Adrenal gland (tissue), 19 donors: ENCODE measurements at places on chromosomes 7 and 10. TPM values are rescaled to one million over a fixed set of nuclear protein-coding genes. Genes with fewer than 3 reads are reported as not detected.

Gene TAS2R4
- total RNA-seq = 0.53 TPM

GRCh38 chr10:132206806-132207535 lies 20.2 kb downstream of the DPYSL4 start:
- no peak for DNase-seq

Gene BHLHA15
- 3.6 TPM for total RNA-seq

DNA sequence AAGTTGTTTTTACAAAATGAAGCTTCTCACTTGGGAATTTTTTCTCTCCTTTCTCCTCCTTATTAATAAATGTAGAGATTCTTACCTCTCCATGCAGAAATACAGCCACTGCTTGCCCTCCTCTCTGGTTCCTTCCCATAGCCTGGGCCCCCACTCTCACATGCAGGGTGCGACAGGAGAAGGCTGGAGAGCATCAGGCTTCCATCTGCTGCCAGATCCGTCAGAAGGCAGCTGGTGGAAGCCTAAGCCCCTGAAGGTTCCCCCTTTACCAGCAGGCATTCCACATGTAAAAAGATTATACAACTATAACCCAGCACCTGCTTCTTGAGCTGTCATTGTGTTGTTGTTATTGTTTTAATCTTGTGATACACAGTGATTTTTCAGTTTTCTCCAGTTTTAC lies 314.2 kb downstream of the LHFPL3 start:
- DNase-seq = no peak

Gene NPSR1
- not detected for total RNA-seq

DNA sequence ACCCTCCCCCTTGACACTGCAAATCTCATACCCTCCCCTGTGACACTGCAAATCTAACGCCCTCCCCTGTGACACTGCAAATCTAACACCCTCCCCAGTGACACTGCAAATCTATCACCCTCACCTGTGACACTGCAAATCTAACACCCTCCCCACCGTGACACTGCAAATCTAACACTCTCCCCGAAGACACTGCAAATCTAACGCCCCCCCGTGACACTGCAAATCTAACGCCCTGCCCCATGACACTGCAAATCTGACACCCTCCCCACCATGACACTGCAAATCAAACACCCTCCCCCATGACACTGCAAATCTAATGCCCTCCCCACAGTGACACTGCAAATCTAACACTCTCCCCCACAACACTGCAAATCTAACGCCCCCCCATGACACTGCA lies 603.7 kb downstream of the DNAJB6 start:
- DNase-seq = no peak

- DNase-seq = no peak
These were observed 15.9 kb downstream of the NOS3 start for GRCh38 chr7:151006590-151007300.

GRCh38 chr10:65377687-65378086 lies 1548.1 kb upstream of the LRRTM3 start:
- DNase-seq = no peak

Gene GPR37
- total RNA-seq = not detected

DNA sequence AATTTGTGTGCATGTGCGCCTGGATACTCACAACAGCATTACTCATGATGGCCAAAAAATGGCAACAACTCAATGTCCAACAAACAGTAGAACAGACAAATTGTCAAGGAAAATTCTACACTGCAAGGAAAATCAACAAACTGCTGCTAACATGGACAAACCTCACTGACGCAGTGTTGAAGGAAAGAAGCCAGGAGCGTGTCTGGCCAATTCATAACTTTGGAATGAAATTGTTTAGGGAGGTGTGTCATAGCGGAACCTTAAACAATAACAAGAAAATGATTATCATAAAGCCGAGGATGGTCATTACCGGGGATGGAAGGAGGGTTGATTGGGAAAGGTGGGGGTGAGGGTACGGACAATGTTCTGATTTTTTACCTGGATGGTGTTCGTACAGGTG lies 29.1 kb downstream of the ALOX5 start:
- no peak for DNase-seq

GRCh38 chr10:78283069-78283682 lies 249.5 kb downstream of the RPS24 start:
- no peak for DNase-seq

DNA sequence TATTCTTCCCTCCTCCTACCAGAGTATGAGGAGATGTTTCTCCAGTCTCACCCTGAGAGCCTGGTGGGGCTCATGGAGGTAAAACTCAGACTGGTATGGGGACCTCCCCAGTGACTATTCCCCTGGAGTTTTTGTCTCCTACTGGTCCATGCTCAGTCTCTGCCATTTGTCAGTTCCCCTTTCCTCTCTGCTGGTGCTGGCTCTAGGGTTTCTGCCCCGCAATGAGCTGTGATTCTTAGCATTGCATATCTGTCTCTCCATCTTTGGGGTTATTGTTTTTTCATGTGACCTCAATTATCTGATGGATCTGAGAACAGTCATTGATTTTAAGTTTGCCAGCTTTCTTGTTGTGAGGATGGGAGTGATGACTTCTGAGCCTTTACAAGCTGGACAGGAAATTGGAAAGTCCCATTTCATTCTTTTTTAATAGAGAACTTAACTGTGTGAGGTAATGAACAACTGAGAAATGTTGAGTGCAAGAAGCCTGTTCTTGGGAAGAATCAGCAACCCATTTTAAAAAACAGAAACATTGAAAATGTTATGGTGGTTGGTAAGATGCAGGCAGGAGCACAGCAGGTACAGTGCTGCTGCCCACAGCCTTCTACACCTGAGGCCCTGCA lies 26.9 kb downstream of the NACAD start:
- DNase-seq = no peak

DNA sequence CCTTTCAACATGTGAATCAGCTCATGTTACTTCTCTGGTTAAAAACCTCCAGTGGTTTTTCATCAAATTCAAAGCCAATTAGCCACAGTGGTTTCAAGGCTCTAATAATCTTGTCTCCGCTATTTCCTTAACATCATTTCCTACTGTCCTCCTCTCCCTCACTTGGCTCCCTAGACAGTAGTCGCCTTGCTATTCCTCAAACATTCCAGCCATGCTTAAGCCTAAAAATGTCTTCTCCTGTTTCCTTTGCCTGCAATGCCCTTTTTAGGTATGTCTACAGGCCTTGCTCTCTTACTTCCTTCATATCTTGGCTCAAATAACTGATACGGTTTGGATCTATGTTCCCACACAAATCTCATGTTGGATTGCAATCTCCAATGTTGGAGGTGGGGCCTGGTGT lies 779.4 kb upstream of the LRRN3 start:
- DNase-seq = no peak

Gene PON1
- 10.2 TPM for total RNA-seq

GRCh38 chr7:142125256-142125955 lies 13.9 kb downstream of the MGAM2 start:
- no peak for DNase-seq

Gene COG5
- 32.8 TPM for total RNA-seq

DNA sequence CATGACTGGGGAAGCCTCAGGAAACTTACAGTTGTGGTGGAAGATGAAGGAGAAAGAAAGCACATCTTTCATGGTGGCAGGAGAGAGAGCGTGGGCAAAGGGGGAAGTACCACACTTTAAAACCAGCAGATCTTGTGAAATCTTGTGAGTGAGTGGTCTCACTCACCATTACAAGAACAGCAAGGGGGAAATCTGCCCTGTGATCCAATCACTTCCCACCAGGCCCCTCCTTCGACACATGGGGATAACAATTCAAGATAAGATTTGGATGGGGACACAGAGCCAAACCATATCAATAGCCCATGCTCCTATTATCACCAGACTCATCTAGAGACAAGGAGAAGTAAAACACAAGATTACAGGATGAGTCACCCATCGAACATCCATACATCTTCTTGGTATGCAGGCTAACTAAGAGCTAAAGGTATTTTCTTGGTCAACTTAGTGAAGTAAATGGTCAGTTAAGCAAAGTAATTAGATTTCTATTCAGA lies 55.3 kb upstream of the YAE1 start:
- DNase-seq = no peak

Gene IRF5
- total RNA-seq = 11.2 TPM

DNA sequence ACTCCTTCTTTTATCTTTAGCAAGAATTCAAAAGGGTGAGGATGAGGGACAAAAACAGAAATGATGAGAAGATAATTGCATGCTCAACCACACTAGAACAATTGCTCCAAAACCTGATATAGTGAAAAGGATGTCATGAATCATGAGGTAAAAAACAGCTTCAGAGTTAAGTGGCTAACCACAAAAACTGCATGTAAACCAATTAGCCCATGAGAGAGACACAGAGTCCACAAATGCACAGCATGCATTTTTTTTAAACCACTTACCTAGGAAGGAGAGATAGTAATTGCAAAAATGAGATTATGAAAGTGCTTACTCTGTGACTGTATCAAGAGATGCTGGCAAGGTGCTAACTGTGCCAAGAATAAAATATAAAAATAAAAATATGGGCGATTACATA lies 132.9 kb downstream of the MBL2 start:
- no peak for DNase-seq

- no peak for DNase-seq
These were observed 79.4 kb downstream of the EMX2 start for GRCh38 chr10:117621795-117622420.

Gene TFEC
- 16.4 TPM for total RNA-seq

Gene CALHM3
- total RNA-seq = not detected

Gene USP54
- 19.1 TPM for total RNA-seq

DNA sequence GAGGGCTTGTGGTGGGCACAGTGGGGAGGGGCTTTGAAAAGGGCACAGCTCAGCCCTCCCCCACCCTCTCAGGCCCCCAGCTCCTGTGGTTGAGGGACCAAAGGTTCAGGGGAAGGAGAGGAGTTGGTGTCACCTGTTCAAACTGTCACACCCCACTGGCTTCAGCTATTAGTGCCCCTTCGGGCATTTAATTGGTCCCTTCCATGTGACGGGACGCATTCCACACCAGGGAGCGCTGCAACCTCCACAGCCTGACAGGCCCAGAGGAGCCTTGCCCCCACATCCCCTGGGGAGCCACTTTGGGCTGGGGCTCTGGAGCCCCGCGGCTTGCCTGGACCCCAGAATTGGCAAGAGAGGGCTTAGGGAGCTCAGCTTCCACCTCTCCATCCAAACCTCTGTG lies 75.7 kb downstream of the C10orf105 start:
- DNase-seq = no peak

Gene IQUB
- 1.3 TPM for total RNA-seq

Gene GGCT
- total RNA-seq = 51.7 TPM

- no peak for DNase-seq
These were observed 292.8 kb downstream of the PRKG1 start for GRCh38 chr10:51367127-51367526.

DNA sequence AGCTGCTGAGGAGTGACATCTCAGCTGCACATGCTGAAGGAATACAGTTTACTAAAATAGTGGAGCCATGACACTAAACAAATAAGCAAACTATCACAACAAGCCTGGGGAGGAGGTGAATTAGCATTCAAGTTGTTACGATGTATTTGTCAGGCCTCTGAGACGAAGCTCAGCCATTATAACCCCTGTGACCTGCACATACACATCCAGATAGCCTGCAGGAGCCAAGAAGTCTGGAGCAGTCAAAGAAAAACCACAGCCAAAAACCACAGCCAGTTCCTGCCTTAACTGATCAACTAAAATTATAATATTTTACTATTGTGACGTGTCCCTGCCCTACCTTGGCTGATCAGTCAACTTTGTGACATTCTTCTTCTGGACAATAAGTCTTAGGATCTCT lies 68.6 kb downstream of the NSUN6 start:
- DNase-seq = no peak

DNA sequence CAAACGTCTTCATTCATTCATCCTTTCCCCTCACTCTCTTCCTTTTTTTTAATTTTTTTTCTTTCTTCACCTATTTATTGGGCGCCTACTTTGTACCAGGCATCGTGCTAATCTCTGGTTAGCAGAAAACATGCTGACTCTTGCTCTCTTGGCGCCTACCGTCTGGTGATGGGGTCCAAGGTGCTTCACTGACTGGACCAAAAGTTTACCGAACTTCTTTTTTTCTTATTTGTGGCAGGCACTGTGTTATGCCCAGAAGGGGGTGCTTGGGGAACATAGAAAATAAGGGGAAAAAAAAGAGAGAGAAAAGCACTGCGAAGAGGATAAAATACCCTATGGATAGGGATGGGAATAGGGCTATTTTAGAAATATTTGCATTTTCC lies 505 bp upstream of the FAM204A start:
- DNase-seq = no peak

- DNase-seq = no peak
These were observed 341.5 kb upstream of the AOAH start for GRCh38 chr7:37065779-37066271.

DNA sequence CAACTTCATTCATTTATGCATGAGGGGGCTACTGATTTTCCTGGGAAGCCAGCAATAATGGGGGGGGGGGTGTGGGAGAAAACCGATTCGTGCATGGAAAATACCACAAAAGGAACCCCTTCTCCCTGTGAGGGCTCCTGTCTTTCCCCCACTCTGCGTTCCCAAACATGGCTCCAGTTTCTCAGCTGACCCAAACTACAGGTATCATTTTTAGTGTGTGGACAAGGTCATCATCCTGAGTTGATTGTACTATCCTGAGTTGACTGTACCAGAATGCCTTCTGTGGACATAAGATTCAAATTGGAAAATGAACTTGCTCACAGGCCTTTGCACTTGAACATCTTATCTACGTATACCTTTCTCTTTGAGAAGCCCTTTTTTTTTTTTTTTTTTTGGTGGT lies 49.9 kb downstream of the ZRANB1 start:
- DNase-seq = no peak

Gene TRA2A
- 59.9 TPM for total RNA-seq

- DNase-seq = no peak
These were observed 9.9 kb upstream of the CTNNA3 start for GRCh38 chr10:67705921-67706320.
